RKO (cell line): ENCODE measurements at places on chromosomes 5 and 9.

DNA sequence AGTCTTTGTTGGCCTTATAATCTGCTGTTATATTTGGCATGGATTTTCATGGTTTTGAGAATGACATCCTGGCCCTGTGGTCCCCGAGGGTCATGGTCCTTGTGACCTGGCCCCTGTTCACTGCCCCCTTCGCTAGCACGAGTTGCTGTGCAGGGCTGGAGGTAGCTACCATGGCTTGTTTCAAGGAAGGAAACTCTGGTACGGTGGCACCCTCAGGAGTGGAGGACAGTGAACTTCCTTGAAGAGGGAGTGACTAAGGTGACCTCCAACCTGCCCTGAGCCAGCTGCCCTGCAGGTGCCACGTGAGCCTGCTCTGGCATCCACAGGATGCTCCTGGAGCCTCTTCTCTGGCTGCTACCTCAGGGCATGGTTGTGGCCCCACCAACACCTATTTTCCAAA, 62.1 kb downstream of the MTAP start:
- no peak for DNase-seq

DNA sequence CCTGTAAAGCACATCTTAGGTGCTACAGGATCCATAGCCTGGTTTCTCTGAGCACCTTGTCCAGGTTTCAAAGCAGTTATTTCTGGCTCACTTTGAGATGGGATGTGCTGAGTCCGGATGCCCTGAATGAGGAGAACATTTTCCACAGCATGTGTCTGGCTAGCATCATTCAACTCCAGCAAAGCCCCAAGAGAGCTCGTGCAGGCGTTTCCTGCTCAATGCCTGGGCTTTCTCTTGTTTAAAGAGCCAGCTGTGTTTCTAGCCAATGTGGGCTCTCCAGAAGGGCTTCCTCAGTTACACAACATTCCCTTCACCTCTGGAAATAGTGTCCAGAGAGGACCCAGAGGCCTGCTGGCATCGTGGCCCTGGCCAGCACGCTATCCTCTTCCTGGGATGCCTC, 411.7 kb downstream of the DMAC1 start:
- no peak for DNase-seq

- DNase-seq = no peak
Measured at GRCh38 chr5:61482980-61483379, 150.9 kb downstream of the ZSWIM6 start.

GRCh38 chr5:55030220-55030619, 6.2 kb downstream of the GZMK start:
- no peak for DNase-seq

- DNase-seq = no peak
Measured at GRCh38 chr5:129124608-129125007, 30.1 kb downstream of the ISOC1 start.

- DNase-seq = peak; percentile 74
Measured at GRCh38 chr9:112971415-112971814, 40.6 kb downstream of the ZNF883 start.

DNA sequence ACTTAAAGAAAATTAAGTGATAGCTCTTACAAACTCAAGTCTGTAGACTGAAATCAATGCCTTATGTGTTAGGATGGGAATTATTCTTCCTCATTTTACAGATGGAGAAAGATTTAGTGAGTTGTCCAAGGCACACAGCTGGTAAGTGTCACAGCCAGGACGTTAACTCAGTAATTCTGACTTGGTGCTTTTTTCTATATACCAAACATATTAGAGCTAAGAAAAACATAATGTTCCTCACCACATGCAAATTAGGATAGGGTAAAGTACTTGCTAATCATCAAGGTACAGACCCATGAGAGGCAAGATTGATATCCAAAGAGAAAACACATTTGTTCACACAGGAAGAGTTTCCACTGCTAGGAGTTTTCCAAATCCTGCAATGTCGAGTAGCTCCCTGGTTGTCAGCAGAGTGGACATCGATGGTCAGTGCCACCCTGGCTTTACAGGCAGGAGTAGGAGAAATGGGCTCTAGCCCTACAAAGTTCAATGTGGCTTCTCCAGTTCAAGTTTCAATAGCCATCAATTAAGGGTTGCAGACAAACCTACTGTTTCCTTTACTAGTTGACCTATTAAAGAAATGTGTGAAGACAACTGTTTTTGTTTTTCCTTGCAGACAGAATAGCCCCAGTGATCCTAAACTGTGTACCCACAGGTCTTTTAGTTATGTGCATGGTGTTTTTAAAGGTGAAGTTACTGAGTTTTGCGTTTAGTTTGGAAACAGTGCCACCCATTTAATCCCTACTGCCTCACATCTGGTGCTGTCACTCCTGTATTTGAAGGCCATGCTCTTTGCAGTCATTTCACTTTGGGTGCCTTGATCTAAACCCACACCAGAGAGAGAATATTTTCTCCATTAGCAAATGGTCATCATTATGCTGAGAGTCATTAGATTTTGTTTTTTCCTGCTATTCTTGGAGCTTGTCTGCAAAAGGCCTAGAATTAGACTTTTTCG, 460.8 kb upstream of the SMARCA2 start:
- DNase-seq = no peak

- DNase-seq = no peak
Measured at GRCh38 chr5:17180330-17180843, 37.0 kb upstream of the BASP1 start.

DNA sequence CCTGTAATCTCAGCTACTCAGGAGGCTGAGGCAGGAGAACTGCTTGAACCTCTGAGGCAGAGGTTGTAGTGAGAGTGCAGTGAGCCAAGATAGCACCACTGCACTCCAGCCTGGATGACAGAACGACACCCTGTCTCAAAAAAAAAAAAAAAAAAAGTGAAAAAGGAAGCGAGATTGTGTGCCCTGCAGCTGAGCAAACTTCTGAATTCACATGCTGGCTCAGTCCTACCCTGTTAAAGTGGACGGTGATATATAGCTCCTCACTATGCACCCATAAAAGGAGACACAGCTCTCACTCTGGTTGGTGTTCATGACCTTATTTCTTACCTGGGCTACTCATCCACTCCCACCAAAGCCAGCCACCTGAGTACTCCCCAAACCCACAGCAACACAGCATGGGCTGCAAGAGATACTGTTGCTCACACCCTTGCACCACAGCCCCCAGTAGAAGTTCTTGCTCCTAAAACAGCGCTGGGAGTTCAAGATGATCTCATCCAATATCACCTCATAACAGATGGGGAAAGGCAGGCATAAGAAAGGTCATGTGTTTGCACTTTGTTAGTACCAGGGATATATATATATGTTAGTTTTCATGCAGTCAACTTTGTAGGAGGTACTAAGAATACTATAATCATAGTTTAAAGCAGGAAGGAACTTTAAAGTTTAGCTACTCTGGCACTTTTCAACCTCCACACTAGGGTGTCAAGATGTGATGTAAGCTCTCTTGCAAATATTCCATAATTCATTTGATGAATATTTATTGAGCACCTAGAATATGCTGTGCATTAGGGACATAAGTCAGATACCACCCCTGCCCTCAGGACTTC, 4.0 kb downstream of the TTLL11 start:
- DNase-seq = no peak

- DNase-seq = no peak
Measured at GRCh38 chr9:104556830-104557634, 11.9 kb upstream of the OR13C8 start.

- no peak for DNase-seq
Measured at GRCh38 chr5:158514319-158514985, 585.3 kb downstream of the EBF1 start.

- DNase-seq = no peak
Measured at GRCh38 chr5:123571927-123572326, 60.0 kb downstream of the CSNK1G3 start.

- DNase-seq = peak; percentile 99
Measured at GRCh38 chr9:114677418-114677817, 4.6 kb downstream of the TEX48 start.

DNA sequence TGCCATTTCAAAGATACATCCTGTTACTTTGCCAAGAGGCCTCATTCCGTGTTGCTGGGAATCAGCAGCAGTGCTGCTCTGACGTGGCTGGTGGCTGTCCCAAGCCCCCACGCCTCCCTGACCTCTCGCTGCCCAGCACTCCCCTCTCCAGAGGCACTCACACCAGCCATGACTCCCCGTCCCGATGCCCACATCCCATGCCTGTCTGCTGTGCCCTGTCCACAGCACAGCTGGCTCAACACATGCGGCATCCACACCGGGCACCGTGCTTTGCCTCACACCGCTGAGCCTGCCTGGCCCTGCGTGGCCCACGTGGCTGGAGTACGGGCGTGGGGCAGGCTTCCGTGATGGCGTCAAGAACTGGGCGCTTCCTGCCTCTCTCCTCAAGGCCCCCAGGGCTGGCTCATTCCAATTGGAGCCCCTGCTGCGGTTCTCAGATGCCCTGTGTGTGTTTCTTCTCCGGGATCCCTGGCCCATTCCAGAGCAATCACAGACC, 7.8 kb upstream of the LCN1 start:
- no peak for DNase-seq

GRCh38 chr5:79806741-79807140, 117.1 kb downstream of the CMYA5 start:
- DNase-seq = no peak

DNA sequence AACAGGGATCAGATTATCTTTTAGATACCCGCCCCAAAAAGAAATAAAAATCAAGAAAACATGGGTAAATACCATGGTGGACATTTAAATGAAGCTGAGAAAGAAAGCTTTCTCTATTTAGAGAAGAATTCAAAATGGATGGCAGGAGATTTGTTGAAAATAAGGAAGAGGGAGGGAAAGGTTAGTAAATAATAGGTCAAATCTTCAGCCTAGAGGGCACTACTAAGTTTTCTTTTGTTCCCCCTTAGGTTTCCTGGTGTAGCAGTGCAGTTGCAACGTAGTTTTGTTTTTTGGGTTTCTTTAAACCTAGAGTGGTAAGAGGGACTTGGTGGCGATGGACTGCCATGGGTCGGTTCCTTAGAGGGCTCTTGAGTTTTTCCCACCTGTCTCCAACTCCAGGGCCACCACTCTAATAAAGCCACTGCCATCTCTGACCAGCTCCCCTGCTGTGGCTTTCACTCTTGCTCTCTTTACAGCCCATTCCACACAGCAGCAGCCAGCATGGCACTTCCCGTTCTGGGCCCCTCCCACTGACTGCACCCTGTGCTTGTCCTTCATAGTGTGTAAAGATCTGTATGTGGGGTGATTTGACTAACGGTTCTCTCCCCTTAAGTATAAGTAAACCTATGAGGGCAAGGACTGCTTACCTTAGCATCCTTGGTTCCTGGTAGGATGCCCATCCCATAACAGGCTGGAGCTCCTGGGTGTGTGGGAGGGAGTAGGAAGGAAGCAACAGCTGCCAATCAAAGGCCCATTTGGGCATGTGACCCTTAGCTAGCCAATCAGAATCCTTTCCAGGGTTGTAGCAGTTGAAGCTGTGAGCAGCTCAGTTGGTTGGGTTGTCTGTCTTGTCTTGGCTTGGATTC, 118.3 kb downstream of the SLC1A3 start:
- no peak for DNase-seq

DNA sequence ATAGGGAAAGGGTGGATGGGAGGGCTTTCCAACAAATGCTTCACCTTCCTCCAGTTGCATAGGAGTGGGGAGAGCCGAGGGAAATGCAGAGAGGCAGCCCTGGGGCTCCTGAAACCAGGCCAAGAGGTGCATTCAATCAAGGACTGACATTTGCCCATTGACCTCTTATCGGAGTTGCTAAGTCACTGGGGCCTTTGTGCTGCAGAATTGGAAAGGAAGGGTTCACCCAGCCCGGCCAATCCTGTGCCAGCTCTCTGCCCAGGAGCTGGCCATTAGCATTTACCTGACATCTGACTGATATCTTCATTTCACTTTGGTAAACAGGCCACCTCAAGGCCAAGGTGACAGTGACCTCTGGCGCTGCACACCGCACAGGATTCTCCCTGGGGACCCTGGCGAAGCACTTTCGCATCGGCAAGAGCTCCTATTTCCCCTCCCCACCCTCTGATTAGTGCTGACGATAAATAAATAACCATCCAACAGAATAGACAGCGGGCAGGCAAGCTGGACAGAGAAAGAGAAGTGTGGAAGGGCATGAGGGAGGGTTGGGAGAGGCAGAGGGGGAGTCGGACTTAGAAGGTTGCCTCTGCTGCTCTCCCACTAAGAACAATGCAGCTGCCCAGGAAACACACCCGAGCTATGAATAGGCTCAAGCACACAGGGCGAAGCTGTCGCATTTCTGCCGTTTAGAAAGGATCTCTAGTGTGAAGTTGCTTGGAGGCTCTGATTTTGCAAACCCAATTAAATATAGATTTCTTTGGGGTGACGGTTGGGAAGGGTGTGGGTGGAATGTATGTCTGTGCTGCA, 57.0 kb upstream of the BOD1 start:
- no peak for DNase-seq

DNA sequence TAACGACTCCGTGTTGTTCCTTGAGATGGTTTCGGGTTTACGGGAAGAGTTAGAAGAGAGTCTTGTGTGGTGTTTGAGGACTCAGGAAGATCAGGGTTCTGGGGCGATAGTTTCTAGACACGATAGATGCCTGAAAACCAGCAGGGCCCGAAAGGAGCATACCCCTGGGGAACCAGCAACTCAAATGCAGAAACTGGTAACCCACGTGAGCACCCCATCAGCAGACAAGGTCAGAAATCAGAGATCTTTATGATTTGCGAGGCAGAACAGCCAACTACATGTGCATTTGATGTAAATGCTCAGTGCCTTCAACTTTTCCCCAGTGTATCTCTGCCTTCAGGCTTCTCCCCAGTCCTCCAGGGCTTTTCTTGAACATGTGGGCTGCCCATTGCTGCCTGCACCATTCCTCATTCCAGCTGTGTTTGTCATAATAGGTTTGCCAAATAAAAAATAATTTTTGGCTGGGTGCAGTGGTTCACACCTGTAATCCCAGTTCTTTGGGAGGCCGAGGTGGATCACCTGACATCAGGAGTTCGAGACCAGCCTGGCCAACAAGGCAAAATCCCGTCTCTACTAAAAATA, 75.1 kb downstream of the BASP1 start:
- no peak for DNase-seq

DNA sequence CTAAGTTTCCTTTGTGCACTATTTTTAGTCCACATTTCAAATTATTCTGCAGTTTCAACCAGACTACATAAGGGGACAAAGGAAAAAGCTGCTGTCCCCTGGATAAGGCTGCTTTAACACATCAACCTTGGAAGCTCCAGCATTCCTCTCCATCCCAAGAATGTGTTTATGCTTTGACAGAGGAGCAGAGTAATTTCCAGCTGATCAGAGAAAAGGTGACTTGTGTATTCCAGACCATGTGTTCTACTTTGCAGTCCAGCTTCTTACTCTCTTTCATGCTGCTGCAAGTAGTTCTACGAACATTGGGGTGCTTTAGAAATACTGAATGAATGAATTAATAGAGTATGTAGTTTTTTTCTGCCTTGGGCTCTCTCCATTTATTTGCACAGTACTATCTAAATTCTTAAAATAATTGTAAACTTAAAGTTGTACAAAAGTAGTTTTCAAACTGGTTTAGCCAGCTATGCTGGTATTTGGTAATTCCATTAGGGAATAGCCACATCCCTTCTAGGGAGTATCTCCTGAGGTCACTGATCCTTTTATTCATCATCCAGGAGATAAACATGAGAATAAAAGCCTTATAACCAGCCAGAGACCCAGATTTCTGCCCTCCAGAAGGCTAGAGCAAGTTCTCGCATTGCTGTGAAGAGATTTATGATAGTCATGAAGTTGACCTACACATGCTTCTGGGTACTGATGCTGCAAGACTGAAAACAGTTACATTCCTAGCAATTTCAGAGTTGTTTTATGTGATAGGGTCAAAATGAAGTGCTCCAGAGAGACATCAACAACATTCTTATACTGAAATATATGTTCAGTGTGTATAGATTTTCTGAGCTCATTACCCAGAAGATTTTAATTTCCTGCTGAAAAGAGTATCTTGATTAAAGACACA, 215.2 kb downstream of the COMMD10 start:
- DNase-seq = no peak
